G401 (cell line): ENCODE measurements at places on chromosomes 5 and 9. TPM values are rescaled to one million over a fixed set of nuclear protein-coding genes. Genes with fewer than 3 reads are reported as not detected.

AGXT2 gene
- total RNA-seq, result not detected in 2 replicates

INSL4 gene
- total RNA-seq, result not detected in 2 replicates

HRH2 gene
- total RNA-seq, result not detected in 2 replicates

OTULINL gene
- total RNA-seq, result 0.25 and 1.7 TPM in 2 replicates

DOCK2 gene
- total RNA-seq, result not detected in 2 replicates

NME5 gene
- not detected in 2 replicates for total RNA-seq

PDE6A gene
- not detected in 2 replicates for total RNA-seq

LAMC3 gene
- 1.8 and 3.3 TPM in 2 replicates for total RNA-seq

FGFR4 gene
- total RNA-seq, result 13.7 and 20.9 TPM in 2 replicates

KCNN2 gene
- total RNA-seq, result not detected in 2 replicates

SV2C gene
- total RNA-seq, result 0.43 and 0.85 TPM in 2 replicates

C5orf58 gene
- not detected in 2 replicates for total RNA-seq

GOLM1 gene
- total RNA-seq, result 39.9 and 41.8 TPM in 2 replicates

ACSL6 gene
- total RNA-seq, result 7.3 TPM in 1 of 2 replicates, not detected in the other

CAST gene
- 52.0 and 59.1 TPM in 2 replicates for total RNA-seq

TRPM3 gene
- total RNA-seq, result not detected in 2 replicates

PRDM9 gene
- total RNA-seq, result not detected in 2 replicates

ADRB2 gene
- total RNA-seq, result not detected in 2 replicates

SPATA31C1 gene
- total RNA-seq, result not detected in 2 replicates

AK3 gene
- 67.9 and 71.6 TPM in 2 replicates for total RNA-seq

NTRK2 gene
- total RNA-seq, result not detected in 2 replicates

IRX4 gene
- not detected in 2 replicates for total RNA-seq

HACD4 gene
- not detected in 2 replicates for total RNA-seq

PLAC8L1 gene
- not detected in 2 replicates for total RNA-seq

KYAT1 gene
- 10.5 and 14.8 TPM in 2 replicates for total RNA-seq

TAF7 gene
- total RNA-seq, result 131 and 164 TPM in 2 replicates

CDO1 gene
- not detected in 2 replicates for total RNA-seq

PCDHGA12 gene
- not detected in 2 replicates for total RNA-seq
